ENCODE measurements at places on chromosomes 6 and 20.

DNA sequence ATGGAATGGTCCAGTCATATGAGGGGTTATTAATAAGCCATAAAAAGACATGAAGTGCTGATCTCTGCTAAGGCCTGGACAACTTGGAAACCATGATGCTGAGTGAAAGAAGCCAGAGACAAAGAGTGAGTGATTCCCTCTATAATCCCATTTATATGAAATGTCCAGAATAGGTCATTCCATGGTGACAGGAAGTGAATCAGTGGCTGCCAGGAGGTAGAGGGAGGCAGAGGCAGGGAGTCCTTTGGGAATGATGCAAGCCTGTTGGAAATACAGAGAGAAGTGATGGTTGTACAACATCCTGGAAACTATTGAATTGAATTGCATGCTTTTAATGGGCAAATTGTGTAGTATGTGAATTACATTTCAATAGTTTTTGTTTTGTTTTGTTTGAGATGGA, 26.4 kb downstream of the ANKRD60 start:
- no peak for DNase-seq

DNA sequence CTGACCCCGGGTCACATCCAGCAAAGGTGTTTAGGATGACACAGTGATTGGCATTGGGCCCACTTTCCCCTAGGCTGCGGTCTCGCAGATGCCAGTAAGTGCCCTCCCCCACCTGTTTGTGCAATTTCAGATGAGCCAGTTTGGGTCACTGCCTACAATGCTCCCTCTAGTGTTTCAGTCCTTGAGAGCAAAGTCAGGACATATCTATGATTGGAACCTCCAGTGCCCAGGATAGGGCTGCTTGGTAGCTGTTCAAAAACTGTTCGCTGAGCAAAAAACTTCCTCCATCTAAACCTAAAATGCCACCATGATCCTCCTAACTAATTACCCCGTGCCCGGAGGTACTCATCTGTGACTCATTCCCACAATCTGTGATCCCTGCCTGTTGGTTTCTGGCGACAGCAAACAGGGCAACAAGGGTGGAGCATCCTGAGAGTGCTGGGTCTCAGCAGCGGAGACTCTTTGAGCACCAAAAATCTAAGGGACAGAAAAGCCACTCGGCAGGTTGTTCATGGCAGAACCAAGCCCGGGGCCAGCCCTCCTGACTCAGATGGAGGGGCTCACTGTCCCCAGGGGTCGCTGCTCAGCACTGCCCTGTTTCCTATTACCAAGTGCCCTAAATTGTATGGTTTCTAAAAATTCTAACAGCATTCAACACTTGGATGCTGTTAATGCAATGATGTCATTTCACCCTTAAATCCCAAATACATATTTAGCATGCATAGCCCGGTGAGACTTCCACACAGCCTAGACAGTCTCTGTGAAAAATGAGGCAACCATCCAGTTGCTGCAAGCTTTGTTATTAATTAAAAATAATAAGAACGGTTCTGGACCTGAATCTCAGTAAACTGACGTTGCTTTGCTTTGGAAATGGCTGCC, 5.0 kb downstream of the VSX1 start:
- no peak for DNase-seq

DNA sequence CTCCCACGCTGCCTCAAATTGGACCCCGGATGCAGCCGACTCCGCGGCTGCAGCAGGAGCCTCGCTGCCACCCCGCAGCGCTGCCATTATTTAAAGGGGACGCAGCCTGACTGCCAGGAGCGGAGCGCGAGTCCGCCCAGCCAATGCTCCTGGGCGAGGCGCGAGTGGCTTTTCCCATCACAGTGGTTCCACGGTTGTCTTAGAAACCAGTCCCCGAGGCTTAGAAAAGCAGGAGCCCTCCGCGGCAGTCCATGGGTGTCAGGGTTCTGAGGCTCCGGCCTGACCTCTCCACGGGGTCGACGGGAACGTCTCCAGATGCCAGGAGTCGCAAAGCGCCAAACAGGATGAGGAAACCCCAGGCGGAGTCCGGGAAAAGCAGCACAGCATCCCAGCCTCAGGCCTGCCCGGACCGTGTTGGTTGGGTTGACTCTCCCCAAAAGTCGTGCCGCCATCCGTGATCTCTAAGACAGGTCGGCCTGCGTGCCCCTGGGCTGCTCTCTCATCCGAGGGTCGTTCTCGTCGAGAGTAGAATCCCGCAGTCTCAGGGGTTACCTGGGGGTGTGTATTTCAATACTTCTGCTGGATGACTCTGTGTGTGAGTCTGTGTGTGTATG, 975.8 kb upstream of the DEFB115 start:
- DNase-seq, result no peak

GRCh38 chr20:49969234-49969633, 13.5 kb upstream of the SNAI1 start:
- DNase-seq, result no peak

DNA sequence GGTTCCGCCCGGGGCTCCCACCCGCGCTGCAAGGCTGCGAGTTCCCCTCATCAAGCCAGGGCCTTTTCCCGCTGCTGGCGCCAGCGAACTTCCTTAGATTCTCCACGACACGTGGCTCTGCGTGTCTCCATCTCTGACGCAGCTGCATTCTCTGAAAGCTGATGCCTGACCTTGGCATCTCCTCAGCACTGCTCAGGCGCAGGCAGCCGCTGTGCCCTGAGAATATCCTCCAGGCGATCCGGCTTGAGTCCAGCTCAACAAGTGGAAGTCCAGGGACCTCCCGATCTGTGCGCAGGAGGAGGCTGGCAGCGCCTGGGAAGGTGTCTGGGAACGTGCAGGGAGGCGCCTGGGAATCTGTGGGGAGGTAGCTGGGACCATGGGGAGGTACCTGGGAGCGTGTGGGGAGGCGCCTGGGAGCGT, 171.2 kb upstream of the THBS2 start:
- DNase-seq, result no peak

Data from CMK (cell line).